Epithelial cell of proximal tubule (primary cell): ENCODE measurements at places on chromosomes 11 and 22. TPM values are rescaled to one million over a fixed set of nuclear protein-coding genes. Genes with fewer than 3 reads are reported as not detected.

GRCh38 chr11:72981080-72981479 lies 161.0 kb downstream of the FCHSD2 start:
- DNase-seq, result no peak

GRCh38 chr11:16028419-16028818 lies 327.9 kb downstream of the SOX6 start:
- no peak for DNase-seq

DNA sequence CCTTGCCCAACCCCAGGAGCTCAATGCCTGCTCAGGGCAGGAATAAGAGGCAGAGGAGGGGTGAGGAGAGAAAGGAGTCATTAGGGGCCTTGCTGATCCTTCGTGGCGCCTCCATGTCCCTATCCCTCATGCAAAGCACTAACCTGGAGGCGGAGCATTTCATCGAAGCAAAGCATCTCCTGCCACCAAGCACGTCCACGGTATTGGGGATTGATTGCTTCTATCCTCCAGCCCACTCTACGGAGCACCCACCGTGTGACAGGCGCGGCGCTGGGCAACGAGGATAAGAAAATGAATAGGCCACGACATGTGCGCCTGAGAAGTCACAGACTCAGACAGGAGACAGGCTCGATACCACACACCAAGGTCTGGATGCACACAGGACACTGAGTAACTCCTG lies 67.0 kb downstream of the IGLL1 start:
- no peak for DNase-seq

DNA sequence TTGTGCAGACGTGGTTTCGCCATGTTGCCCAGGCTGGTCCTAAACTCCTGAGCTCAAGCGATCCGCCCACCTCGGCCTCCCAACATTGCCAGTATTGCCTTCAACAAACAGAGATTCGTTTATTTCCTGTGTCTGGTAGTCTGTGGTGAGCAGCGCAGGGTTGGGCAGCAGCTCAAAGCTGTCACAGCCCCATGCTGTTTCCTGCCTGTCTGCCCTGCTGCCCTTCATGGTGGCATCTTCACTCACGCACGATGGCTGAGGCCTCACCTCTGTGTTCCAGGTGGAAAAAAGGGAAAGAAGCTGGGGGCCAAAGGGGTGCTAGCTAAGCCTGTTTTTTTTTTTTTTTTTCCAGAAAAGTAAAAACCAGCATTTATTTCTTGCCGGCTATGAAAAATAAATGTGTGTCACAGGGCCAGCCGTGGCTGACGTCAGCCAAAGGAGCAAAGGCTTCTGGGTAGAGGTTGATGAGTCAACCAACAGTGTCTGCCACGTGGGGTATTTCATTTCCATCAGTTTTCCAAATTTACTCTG lies 28.8 kb downstream of the TBC1D22A start:
- no peak for DNase-seq

- no peak for DNase-seq
Observed at GRCh38 chr11:33387581-33387980, 130.4 kb downstream of the HIPK3 start.

DNA sequence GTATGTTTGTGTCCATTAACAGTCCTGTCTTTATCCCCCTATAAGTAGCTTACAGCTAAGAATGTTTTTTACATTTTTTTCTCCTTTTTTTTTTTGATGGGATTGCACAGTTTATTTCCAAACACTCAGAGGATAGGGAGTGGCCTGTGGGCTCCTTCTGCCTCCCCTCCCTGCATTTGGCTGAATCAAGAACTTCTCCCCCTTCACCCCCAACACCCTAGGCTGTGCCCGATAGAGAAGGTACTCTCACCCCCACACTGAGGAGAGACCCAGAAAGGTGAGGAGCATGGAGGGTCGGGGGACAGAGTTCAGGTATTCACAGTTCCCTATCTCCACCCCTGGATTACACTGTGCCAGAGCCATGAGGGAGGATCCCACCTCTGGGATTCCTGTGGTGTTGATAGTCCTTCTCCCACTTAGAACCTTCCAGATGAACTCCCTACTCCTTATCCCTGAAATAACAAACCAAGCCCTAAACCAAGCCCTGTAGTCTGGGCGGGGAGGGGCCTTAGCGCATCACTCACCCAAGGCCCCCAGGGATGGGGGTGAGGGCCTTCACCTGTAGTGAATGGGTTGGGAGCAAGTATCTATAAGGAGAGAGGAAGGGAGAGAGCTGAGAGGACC lies 97.1 kb downstream of the ADAMTS15 start:
- DNase-seq, result no peak

TENM4 gene
- 12.6 and 22.2 TPM in 2 replicates for total RNA-seq

GRCh38 chr11:68350759-68351449 lies 38.5 kb downstream of the LRP5 start:
- no peak for DNase-seq

FSHB gene
- not detected in 2 replicates for total RNA-seq

TMEM25 gene
- total RNA-seq, result 25.4 and 40.5 TPM in 2 replicates

SERPING1 gene
- 1.8 and 49.8 TPM in 2 replicates for total RNA-seq

DNA sequence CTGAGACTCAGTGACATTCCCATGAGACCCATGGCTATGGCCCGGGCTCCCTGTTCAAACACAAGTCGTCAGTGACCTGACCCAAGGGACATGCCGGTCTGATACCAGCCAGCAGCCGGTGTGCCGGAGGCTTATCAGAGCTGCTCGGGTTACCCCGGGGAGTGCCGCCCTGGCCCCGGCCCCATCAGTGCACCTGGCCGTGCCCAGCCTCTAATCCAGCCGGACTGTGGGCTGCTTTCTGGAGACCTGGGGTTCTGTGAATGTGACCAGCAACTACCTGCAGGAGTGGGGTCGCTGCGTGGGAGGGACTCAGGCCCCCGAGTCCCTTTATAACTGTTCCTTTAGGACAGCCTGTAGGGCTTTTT lies 52.7 kb downstream of the LINC01488 start:
- DNase-seq, result no peak

DNA sequence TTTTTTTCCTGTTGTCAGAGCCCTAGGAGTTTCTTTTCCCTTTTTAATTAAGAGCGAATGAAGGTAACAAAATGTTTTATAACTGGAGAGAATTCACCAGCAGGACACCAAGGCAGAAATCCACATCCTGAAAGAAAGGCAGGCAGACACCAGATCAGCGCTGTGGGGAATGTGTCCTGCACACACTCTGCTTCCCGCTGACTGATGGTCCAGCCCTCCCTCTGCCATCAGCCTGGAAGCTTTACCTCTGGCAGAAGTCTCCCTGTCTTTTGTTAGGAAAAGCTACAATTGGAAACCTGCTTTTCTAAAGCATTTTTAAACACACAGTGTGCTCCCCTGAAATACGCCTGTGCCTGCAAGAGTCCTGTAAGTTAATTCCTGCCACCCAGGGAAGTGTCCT lies 638.5 kb downstream of the NTM start:
- no peak for DNase-seq

DNA sequence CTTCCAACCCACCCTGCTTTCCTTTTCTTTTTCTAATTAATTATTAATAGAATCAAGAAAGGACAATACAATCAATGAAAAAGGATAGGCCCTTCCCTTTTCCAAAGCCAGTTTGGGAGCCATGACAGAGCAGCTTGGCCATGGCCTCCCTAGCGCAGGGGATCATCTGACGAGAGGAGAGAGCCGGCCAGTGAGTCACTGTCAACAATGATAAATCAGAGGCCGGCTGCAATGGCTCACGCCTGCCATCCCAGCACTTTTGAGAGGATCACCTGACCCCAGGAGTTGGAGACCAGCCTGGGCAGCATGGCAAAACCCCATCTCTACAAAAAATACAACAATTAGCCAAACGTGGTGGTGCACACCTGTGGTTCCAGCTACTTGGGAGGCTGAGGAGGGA lies 27.5 kb upstream of the KRTAP5-7 start:
- DNase-seq, result no peak

GRCh38 chr11:10058356-10058755 lies 235.7 kb downstream of the SBF2 start:
- DNase-seq, result no peak

GRCh38 chr11:57819252-57819979 lies 57.8 kb downstream of the CTNND1 start:
- DNase-seq, result no peak

GRCh38 chr11:32594272-32594671 lies 10.6 kb downstream of the EIF3M start:
- DNase-seq, result no peak

KLHDC7B gene
- 0.07 TPM in 1 of 2 replicates, not detected in the other for total RNA-seq

CCDC89 gene
- total RNA-seq, result 0.51 TPM in 1 of 2 replicates, not detected in the other

DNA sequence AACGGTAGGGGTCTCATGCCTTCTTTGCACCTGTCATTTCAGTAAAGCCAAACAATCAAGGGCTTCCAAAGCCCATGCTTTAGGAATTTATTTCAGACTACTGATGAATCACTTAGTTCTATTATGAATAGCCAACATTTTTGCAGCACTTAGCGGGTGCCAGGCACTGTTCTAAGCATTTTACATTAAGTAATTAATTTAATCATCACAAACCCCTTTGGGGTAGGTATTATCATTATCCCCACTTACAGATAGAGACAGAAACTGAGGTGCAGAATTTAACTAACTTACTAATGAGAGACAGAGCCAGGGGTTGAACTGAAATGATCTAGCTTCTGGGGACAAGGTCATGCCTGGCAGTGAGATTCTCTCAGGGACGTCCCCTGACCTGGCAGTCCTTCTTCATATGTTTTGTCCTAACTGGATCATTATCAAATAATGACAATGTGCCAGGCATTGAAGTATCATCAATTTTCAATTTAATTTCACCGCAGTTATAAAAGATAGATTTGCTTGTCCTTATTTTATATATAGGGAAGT lies 31.7 kb upstream of the NAV2 start:
- no peak for DNase-seq

GRCh38 chr22:47884200-47884599 lies 1121.8 kb downstream of the TBC1D22A start:
- DNase-seq, result no peak

DNA sequence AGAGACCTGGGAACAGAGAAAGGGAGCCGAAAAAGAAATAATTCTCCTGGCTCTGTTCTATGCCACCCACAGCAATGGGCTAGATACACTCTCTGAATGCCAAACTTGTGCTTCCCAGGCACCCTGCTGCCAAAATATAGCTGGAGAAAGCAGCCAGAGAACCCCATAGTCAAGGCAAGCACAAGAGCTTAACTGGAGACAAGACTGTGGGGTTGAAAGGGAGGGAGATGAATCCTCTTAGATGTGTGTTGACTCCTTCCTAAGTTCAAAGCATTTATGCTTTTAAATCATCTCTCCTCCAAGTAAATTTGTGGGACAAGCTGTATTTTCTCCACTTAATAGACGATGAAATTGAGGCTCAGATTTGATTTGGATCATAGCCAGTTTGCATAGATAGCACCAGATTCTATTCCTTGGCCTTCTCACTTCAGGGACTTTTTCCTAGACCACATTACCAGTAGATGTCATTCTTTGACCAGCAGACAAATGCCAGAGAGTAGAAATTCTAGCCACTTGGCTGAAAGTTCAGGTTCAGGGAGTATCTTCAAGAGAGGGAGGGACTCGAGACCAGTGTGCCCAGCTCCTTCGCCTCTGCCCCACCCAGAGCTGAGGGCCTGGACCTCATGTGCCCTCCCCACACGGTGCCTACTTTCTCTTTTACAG lies 16.5 kb upstream of the ETS1 start:
- DNase-seq, result no peak

LRRC10B gene
- total RNA-seq, result 0.36 TPM in 1 of 2 replicates, not detected in the other

SYCE3 gene
- 1.0 TPM in 1 of 2 replicates, not detected in the other for total RNA-seq

DNA sequence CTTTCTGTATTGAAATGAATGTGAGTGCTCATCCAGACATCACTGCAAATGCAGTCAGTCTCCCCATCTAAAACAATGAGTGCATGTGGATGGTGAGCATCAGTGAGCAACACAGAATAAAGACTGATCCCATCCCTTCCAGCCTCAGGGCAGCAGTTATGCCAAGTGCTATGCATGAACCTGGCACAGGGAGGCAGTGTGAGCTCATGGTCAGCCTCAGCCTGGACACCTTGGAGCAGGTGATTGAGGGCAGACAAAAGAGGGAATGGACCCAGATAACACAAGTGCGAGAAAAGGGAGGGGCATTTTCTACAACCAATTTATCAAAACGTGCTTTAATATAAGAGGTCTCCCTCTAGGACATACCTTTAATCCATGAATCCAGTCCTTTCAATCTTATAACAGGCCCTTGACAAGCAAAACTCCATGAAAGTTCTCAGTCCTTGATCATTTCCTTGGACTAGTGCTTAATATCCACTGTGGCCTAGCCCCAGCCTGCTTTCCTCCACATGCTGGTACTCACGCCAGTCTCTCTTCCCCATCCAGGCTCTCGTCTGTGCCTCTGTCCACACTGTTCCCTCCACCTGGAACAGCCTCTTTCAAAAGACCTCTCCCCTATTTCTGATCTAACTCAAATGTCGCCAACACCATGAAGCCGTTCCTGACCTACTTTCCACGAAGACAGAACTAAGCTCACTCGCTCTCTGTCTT lies 50.5 kb upstream of the LRRC55 start:
- no peak for DNase-seq

NAA40 gene
- 17.6 and 19.4 TPM in 2 replicates for total RNA-seq

GANAB gene
- 191 and 281 TPM in 2 replicates for total RNA-seq
